ENCODE measurements at places on chromosomes 11 and 22. TPM values are rescaled to one million over a fixed set of nuclear protein-coding genes. Genes with fewer than 3 reads are reported as not detected.

- no peak for DNase-seq
These were observed 33.2 kb downstream of the BTBD10 start for GRCh38 chr11:13429836-13430235.

DNA sequence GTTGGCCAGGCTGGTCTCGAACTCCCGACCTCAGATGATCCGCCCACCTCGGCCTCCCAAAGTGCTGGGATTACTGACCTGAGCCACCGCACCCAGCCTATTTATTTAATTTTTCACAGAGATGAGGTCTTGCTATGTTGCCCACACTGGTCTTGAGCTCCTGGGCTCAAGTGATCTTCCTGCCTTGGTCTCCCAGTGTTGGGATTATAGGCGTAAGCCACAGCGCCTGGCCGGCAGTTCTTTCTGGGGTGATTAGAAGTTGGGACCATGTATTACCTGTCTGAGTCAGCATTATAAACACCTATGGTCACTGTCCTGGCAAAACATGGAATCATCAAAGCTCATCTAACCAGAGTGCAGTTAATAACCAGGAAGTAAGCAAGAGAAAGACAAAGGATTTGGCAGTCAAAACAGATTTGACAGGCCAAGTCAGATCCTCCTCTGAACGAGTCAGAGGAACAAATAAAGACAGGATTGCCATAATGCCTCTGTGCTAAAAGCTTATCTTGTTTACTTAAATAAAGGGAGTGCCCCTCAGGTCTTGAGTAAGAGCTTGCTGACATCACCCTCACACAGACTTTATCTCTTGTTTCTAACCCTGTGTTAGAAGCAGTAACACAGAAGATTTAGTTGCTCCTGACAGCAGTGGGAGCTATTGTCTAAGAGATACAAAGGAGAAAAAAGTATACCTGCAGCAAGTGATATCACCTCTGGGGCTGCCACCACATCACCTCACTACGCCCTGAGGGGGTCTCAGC, 3.7 kb downstream of the SERPIND1 start:
- no peak for DNase-seq

The OSBPL5 gene
- polyA plus RNA-seq: 15.5 TPM

The OR4X1 gene
- polyA plus RNA-seq: not detected

- no peak for DNase-seq
These were observed 1.8 kb upstream of the CARS1 start for GRCh38 chr11:3058753-3059664.

The AIFM3 gene
- 0.82 TPM for polyA plus RNA-seq

The EFEMP2 gene
- 137 TPM for polyA plus RNA-seq

GRCh38 chr22:30038219-30038618, 42.0 kb upstream of the HORMAD2 start:
- DNase-seq: no peak

The SYCE3 gene
- not detected for polyA plus RNA-seq

DNA sequence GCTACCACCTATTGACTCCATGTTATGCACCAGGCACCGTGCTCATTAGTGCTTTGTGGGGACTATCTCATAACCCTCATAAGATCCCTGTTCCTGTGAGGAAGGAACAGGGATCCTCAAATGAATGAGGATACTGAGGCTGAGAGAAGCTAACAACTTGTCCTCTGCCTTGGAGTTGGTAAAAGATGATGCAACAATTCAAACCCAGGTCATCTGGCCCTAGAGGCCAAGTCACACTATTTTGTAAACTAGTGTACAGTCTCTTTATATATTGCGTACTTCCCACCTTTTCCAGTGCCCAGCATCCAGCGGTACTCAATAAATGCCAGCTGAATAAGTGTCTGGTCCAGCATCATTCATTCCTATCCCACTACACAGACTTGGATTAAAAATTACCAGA, 92.6 kb downstream of the RCN1 start:
- DNase-seq: no peak

DNA sequence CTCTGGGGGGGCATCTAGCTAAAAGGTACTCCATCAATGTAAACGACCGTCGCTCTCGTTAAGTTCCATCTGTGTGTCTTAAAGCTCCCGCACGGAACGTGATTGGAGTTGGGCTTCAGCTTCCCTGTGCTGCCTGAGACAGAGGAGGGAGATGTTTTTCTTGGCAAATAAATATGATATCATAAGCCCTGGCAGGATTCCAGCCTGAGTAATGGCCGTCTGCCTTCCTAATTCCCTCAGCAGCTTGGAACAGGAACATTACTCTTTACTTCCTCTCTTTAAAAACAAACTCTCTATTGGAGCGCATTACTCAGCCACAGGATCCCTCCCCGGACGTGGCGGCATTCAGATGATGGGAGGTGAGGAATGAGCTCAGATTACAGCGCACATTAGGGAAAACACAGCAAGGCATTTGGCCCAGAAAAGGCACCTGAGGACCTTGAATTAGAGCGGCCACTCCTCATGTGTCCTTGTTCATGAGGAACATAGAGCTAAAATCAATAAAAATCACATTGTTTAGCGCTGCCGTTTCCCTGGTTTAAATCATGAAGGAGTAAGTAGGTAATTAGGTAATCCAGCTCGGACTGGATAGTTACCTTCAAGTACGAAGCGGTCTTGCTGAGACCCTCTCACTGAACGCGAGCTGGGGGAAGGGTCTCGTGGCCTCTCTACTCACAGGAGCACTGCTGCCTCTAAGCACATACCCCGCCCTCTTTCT, 230.4 kb downstream of the ST3GAL4 start:
- DNase-seq: peak; percentile 83

DNA sequence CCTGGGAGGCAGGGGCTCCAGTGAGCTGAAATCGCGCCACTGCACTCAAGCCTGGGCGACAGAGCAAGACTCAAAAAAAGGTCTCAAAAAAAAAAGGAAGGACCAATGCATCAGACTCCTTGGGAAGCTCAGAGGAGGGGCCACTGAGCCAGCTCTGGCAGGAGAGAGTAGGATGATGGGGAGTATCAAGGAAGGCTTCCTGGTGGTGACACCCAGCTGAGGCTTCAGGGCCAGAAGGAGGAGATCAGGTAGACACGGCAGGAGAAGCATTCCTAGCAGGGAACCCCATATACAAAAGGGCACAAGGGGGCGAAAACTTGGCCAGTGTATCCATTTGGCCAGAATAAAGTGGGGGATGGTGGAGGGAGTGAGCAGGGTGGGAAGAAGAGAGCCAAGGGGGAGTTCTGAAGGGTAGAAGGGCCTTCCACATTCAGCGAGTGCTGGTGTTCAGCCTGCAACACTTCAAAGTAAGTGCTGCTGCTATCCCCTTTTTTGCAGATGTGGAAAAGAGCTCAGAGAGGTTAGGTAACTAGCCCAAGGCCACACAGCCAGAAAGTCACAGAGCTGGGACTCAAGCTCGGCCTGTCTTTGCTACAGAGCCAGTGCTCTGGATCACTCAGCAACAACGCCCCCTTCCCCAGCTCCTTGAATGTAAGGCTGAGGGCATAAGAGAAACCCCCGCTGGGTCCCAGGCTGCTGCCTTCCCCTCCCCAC, 5.3 kb upstream of the RHOD start:
- DNase-seq: no peak

DNA sequence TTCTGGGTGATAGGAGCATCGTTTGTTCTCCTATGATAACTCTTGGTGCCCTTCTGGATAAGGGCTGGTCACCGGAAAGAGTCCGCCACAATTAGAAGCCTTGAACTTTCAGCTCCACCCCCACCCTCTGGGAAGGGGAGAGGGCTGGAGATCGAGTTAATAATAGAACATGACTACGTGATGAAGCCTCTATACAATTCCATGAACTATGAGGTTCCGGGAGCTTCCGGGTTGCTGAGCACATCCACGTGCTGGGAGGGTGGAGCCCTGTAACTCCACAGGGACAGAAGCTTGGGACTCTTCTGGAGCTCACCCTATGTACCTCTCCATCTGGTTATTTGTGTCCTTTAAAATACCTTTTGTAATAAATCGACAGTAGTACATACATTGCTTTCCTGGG, 40.3 kb downstream of the ARHGAP42 start:
- DNase-seq: no peak

The PIH1D2 gene
- 7.6 TPM for polyA plus RNA-seq

- DNase-seq: no peak
These were observed 78.4 kb downstream of the ADAMTS15 start for GRCh38 chr11:130526846-130527245.

GRCh38 chr11:83971063-83971462, 684.9 kb upstream of the CCDC90B start:
- no peak for DNase-seq

DNA sequence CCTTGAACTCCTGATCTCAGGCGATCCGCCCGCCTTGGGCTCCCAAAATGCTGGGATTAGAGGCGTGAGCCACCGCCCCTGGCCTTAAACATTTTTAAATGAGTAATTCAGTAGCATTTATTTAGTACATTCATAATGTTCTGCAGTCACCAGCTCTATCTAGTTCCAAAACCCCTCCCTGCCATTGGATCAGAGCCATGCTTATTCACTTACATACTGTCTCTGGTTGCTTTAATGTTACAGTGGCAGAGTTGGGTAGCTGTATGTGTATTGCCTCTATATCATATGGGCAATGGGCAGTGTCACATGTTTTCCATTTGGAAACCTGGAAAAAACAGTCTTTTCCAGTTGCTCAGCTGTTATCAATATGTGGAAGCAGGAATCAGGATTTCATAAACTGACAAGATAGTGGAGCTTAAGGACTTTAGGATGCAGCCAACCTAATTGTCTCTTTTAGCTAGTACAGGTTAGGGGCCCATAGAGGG, 10.5 kb downstream of the COA4 start:
- no peak for DNase-seq

The GNAZ gene
- polyA plus RNA-seq: 6.8 TPM

- DNase-seq: no peak
These were observed 18.5 kb upstream of the FEZ1 start for GRCh38 chr11:125514336-125515101.

DNA sequence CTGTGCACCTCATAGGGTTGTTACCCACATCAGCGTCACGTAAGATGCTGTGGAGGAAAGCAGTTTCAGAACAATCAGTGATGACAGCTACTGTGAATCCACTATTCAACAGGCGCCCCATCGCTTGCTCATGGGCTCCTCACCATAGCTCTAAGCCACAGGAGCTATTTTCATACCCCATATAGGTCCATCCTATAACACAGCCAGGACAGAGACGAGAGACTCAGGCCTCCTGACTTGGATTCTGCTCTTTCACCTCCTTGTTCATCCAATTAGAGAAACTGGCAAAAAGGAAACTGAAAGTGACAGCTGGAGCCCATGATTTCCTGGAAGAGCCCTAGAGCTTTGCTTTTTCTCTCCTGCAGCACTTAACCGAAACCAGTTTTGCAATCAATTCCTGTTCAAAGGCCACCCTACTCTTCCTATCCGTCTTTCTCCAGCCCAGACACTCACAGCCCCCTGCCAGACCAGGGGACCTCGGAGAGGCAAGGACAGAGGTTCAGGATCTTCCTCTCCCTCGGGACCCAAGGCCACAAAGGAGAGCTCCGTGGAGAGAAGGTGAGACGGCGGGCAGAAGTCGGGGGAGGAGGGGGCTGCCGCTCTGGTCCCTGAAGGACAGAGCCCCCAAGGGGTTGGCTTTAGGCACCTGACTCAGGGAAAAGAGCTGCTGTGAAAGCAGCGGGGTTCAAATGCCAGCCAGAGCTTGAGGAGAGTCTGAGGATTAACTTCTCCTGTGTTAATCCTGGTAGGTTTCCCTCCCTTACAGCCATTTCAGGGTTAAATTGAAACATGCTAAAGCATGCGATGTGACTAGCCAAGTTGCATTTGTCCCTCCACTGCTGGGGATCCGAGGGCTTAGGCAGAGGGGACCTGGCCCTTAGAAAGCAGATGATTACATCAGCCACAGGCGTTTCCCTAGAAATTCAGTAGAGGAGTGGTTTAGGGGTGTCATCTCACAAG, at the start of gene APOL6:
APOL6 (plus strand) TSS at position 381 of the 960 bp plus-strand sequence. CDS start 7,980 bp downstream, outside the sequence.
- DNase-seq: no peak
